ENCODE measurements at places on chromosomes 7 and 10.

GRCh38 chr10:12501324-12501723 lies 152.0 kb downstream of the CAMK1D start:
- no peak for DNase-seq

DNA sequence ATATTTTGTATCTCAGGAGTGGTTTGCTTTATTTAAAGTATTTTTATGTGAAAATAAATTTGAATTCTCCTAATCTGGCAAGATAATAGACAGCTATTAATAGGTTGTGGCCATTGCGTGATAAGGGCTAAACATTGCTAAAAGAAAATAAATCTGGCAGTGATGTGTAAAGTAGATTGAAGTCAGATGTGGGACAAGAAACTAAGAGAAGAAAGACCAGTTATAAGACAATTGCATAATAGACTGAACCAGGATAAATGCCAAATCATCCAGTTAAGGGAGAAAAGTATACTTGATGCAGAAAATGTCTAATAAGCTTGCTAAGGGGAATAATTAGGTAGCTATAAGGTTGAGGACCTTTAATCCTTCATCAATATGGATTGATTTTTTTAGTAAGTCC lies 197.5 kb upstream of the CSTF2T start:
- DNase-seq = peak; percentile 90

- DNase-seq = no peak
These were observed 163.9 kb downstream of the ADARB2 start for GRCh38 chr10:1573334-1573969.

DNA sequence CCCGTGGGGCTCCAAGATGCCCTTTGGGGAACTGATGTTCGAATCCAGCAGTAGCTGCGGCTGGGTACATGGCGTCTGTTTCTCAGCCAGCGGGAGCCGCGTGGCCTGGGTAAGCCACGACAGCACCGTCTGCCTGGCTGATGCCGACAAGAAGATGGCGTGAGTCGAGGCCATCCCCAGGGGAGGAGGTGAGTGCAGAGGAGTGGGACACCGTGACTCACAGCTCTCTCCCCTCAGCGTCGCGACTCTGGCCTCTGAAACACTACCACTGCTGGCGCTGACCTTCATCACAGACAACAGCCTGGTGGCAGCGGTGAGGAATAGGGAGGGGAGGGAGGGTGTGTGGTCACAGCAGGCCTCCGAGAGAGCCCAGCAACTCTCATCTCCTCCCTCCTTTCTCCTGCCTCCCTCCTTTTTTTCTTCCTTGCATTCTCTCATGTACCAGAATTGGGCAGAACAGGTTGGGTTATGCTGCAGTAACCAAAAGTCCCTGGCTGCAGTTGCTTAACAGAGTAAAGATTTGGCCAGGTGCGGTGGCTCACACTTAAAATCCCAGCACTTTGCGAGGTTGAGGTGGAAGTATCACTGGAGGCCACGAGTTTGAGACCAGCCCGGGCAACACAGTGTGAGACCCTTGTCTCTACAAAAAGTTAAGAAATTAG lies 16.5 kb downstream of the ARPC1B start:
- DNase-seq = no peak

- no peak for DNase-seq
These were observed 167.3 kb upstream of the SHH start for GRCh38 chr7:155979566-155979965.

- peak; percentile 88 for DNase-seq
These were observed at the start of gene SEMA3D for GRCh38 chr7:85186521-85187241. SEMA3D (minus strand) TSS chr7:85187056; CDS start chr7:85121891, 65,165 bp downstream.

DNA sequence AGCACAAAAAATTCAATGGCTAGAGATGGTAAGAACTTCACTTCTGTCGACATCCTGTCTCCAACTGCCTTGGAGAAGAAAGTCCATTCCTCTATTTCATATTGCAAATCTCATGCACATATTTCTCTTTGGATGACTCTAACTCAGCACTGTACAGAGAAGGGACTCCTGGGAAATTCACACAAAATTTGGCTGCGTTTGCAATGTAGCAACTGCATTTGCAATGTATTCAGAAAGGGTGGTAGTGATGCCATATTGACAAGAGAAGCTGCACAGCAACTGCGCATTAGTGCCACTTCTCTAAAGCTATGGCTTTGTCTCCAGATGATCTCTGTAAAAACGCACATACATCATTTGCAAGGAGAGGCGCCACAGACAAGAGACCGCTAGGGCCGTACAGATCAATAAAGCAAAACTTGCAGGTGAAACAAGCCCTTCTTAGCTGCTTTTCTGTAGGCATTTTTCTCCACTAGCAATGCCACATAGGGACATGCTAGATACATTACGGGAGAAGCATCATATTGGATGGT lies 389.5 kb downstream of the TCERG1L start:
- no peak for DNase-seq

DNA sequence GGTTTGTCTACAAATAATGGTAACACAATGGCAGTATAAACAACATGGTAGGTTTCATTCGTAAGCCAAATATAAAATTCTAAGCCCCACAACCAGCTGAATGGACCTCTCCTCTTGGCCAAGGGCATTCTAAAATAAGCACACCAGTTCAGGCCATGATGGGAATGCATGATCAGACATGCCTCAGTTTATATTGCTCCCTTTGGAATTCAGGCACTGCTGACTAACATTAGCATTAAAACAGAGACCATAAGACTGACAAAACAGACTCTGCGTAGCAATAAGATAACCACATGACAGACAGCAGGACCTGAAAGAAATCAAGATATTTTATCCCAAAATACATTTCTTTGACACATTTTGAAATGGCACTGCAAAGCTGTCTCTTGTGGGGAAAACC lies 125.8 kb downstream of the FAM107B start:
- no peak for DNase-seq

DNA sequence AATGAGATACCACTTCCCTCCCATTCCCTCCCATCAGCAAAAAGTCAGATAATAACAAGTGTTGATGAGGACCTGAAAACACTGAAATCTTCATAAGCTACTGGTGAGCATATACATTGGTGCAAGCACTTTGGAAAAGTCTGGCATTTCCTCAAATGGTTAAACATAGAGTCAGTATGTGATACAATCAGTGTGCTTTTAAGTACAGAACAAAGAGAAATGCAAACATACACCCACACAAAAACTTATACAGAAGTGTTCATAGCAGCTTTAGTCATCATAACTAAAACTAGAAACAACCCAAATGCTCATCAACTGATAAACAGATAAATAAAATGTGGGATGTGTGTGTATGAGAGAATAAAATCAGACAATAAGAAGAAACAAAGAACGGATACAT lies 261.9 kb downstream of the ELMO1 start:
- no peak for DNase-seq

GRCh38 chr7:91169830-91170191 lies 94.4 kb upstream of the FZD1 start:
- no peak for DNase-seq

DNA sequence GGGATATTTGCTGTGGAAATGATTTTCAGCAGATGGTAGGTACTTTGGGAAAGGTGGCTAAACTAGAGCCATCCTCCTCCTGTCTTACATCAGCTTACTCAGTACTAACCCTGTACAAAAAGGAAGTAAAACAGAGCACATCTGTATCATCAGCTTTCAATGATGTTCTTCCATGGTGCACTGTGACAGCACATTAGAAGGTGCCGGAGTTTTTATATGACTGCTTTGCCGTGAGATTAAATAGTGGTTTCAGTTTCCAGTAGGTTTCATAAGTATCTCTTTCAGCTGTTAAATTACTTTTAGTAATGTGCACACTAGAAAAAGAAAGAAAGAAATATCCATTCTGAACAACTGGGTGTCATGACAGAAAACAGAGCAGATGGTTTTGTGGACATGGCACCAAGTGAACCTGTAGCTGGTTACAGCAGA lies 86.5 kb downstream of the ARID5B start:
- DNase-seq = no peak

DNA sequence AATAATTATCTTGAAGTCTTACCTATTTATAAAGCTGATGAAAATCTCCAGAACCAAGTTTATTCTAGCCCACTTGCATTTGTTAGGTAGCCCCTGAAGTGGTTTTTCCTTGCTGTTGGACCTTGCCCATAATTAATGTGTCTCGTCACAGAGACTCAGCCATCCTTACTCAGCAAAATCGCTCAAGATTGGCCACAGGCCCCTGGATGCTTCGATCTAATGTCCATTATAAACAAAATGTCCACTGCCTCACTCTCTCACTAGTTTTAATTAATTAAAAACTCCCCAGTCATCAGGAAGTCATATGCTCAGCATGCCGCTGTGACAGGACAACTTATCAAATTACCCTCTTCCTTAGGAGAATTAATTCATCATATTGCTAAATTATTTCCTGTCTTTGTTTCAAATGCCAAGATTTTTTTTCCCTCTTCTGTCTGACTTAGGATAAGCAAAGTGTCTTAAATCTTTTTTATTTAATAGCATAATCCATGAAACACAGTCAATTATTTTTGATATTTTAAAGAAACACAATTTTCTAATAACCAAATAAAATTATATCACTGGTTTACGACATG lies 126.8 kb upstream of the PCLO start:
- no peak for DNase-seq

- no peak for DNase-seq
These were observed 36.6 kb downstream of the INSYN2A start for GRCh38 chr10:127159648-127160245.

DNA sequence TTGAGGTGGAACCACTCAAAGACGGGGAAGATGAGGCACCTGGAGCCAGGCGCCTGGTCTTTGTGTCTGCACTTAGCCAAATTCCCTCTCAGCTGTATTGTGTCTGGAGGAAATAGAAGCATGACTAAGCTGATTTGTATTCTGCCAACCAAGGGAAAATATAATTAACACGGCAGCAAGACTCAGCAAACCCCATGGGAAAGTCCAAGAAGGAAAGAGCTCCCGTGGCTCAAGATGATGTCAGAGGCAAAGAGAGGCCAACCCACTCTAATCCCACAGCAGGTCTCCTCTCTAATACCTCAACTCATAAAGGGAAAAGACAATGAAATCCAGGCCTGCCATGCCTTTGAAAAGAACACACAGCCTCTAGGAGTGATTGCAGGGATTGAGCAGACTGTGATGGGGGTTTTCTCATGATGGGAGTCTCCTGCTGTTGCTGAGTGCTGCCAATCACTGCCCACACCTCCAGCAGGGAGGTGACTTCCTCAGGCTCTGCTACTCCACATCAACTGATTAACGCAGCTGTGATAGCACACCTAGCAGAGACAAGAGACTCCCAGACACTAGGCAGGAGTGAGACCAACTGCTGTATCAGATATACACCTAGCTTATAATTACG lies 255.5 kb upstream of the C7orf33 start:
- no peak for DNase-seq

GRCh38 chr7:42662862-42663261 lies 249.0 kb downstream of the C7orf25 start:
- no peak for DNase-seq

GRCh38 chr7:20358762-20359282 lies 28.1 kb downstream of the ITGB8 start:
- no peak for DNase-seq

DNA sequence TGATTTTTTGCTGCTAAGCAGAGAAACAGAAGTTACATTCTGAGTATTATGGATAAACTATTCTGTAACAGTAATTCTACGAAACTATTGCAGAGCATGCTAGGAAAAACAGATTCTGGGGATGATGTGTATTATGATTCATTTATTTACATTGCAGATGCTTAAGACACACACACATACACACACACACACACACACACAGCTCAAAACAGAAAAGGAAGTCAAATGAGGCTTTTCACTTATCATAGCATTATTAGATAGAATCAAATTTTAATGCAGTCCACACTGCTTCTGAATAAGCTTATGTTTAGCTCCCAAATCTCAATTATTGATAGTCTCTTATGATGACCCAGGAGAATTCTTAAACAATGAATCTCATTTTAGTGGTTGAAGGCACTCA lies 307.2 kb downstream of the HGF start:
- peak; percentile 78 for DNase-seq

DNA sequence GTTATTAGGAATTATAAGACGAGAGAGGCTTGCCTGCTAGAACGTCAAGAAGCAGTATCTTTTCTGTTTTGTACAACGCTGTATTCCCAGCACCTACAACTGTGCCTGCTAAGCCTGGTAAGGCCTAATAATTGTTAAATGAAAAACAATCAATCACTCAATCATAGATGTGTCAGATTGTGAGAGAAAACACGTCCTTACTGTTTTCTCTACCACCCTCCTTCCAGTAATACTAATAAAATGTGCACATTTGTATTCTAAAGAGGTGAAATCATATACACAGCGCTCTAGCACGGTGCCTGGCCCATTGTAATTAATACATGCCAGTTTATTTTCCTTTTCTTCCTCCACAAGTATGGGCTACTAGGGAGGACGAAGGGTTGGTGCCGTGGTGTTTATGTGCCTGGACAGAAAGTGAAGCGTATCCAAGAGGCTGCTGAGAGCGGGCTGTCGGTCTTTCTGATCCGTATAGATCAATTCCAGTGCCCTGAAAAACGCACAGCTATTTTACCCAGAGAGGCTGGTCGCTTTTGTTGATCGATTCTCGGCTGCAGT lies 1.5 kb upstream of the AUTS2 start:
- DNase-seq = peak; percentile 29

DNA sequence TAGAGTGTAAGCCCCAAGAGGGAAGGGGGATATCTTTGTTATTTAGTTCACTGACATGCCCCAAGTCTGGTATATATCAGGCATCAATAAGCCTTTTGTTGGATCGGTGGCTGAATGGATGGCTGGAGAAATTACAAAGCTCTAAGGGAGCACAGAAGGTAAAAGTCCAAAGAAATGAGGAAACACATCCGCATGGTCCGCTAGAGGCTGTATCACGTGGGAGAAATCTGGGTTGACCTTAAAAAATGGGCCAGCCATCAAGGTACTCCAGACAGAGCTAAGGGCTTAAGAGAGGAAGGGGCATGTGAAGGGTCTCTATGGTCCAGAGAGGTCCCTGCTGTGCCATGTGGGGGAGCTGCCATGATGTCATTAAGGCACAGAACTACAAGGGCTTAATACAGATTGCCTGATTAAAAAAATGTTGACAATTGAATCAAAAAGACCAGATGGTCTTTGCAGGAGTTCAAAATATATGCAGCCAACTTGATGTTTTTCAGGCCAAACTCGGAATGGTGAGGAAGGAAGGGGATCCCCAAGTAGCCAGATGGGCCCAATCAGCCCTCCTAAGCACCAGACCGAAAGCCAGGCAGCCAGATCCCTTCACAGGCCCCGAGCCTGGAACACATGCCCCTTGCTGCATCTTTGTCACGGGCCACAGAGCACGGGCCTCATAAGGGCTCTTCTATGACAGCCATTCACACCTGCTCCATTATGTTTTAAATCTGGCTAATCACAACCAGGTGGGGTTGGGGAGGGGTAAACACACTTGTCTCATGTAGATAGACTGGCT lies 31.9 kb downstream of the SCRN1 start:
- DNase-seq = no peak

DNA sequence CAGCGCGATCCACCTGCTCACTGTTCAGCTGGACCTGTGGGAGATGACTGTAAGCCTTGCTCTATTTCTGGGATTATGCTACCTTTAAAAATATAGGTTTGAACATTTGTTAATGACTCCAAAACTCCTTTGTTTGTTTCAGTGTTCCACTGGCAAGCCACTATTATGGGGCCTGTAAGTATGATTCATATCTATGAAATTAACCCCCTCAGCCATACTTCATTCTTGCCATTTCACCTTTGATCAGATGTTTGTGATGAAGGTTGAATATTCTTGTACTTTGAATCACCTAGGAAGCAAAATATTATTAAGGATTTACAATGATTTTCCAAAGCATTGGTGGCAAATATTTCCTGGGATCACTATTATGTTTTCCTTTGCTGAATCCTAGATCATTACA lies 23.9 kb upstream of the TFAM start:
- no peak for DNase-seq

- peak; percentile 65 for DNase-seq
These were observed 137.8 kb downstream of the CHRM2 start for GRCh38 chr7:137006293-137006692.

GRCh38 chr7:143434660-143435059 lies 8.6 kb upstream of the TAS2R60 start:
- DNase-seq = peak; percentile 88

All from foreskin fibroblast (primary cell).